ENCODE measurements at places on chromosomes 13 and 19. TPM values are rescaled to one million over a fixed set of nuclear protein-coding genes. Genes with fewer than 3 reads are reported as not detected.

GRCh38 chr19:681029-682019, 5.1 kb downstream of the FSTL3 start:
- peak; percentile 97 for DNase-seq

DNA sequence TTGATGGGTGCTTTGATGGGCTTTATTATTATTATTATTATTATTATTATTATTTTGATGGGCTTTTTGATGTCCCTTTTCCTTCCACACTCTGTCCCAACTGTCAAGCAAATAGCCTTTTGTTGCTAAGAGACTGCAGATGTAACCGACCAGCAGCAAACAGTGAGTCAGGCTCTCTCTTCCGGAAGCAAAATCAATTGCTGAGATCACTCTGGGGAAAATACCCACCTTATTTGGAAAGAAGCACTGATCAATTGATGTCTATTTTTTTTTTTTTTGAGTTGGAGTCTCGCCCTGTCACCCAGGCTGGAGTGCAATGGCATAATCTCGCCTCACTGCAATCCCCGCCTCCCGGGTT, 2.9 kb downstream of the LDLR start:
- no peak for DNase-seq

DNA sequence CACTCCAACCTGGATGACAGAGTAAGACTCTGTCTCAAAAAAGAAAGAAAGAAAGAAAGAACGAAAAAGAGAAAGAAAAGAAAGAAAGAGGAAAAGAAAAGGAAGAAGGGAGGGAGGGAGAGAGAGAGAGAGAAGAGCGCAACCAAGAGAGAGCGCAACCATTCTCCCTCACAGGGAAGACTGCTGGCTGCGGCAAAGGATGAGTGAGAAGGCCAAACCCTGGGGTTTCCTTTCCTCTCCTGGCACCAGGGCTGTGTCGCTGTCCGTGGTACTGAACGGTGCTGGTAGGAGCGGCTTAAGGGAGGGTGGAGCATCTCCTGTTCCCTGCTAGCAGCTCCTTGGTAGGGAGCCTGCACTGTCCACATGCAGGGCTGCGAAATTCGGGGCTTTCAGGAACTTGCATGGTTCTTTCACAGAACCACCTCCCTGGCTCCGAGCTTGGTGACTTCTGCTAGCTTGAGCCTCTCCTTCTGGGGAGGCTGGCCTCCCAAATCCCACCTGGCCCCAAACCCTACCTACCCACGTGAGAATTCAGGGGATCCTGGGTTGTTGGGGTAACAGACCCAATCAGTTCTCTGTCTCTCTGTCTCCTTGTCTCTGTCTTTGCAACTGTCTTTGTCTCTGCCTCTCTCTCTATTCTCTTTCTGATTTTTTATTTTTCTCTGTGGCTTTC, 51.1 kb upstream of the ZNRF4 start:
- DNase-seq, result peak; percentile 89

DNA sequence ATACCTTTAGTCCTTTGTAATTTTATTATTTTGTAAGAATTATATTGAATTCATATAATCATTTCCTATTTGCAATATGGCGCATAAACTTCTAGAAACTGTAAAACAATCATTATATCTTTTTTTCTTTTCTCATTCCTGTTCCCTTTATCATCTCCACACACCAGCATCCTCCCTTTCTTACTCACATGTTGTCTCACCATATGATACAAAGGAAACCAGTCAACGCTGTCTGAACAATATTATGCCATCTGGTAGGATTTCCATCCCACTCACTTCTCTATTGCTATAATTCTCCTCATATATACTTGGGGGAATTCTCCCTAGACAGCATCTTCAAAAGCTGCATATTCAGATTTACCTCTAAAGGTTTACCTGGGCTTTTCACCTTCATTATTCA, 389.8 kb downstream of the NDFIP2 start:
- no peak for DNase-seq

GRCh38 chr19:48796298-48797083, 14.3 kb downstream of the BCAT2 start:
- DNase-seq, result no peak

- DNase-seq, result no peak
Measured at GRCh38 chr13:68030152-68030809, 800.1 kb upstream of the PCDH9 start.

DNA sequence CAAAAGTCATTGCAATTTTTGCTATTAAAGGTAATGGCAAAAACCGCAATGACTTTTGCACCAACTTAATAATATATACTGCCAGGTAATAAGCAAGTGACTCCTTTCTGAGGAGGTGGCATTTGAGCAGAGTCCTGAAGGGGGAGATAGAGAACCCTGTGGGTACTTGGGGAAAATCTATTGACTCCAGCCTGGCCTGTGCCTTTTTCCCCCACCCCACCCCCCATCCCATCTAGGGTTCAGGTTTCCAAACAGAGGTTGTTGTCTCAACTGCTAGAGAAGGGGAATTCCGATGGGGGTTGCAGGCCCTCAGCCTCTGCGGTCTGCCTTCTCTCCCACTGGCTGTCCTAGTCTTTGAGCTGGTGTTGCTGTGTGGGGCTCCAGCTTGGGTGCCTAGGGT, 11.5 kb downstream of the S1PR2 start:
- DNase-seq, result no peak

DNA sequence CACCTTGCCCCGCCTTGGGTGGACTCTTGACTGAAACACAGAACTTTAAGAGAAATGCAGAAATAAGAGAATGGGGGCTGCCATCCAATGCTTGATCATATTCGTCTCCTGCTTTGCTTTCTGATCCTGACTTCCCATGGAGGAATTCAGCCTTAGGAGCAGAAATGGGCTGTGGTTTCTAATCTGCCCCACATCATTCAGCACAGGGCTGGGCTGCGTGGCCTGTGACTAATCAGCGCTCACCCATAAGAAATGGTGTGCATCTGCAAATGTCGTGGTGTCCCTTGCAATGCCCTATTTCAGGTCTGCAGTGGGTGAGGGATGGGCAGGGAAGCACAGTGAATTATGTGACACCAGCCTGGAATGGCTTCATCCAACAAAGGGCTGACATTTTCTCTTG, 60.7 kb upstream of the URI1 start:
- peak; percentile 12 for DNase-seq

DNA sequence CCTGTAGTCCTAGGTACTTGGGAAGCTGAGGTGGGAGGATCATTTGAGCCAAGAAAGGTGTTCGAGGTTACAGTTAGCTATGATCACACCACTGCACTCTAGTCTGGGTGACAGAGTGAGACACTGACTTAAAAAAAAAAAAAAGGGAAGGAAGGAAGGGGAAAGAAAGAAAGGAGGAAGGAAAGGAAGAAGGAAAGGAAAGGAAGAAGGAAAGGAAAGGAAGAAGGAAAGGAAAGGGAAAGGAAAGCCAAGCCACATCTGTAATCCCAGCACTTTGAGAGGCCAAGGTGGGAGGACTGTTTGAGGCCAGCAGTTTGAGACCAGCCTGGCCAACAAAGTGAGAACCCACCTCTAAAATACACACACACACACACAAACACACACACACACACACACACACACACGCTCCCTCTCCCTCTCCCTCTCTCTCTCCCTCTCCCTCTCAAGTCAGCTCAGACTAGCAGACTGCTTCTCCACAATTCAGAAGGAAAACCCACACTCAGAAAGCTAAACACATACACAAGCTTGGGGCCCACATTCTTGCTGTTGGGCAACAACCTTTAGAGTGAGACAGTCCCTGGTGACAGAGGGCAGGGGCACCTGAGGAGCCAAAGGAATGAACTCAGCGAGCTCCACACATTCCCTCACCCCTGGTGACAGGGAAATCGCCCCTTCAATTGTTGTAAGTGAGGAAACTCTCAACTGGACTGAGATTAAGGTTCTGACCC, 2.7 kb downstream of the ZNF709 start:
- no peak for DNase-seq

- DNase-seq, result no peak
Measured at GRCh38 chr19:29285878-29286277, 72.9 kb upstream of the UQCRFS1 start.

- no peak for DNase-seq
Measured at GRCh38 chr19:6707011-6707657, 13.3 kb downstream of the C3 start.

- DNase-seq, result no peak
Measured at GRCh38 chr19:36008336-36008978, at the start of gene SYNE4. SYNE4 (minus strand) TSS chr19:36008813; CDS start chr19:36008681, 132 bp downstream.

DNA sequence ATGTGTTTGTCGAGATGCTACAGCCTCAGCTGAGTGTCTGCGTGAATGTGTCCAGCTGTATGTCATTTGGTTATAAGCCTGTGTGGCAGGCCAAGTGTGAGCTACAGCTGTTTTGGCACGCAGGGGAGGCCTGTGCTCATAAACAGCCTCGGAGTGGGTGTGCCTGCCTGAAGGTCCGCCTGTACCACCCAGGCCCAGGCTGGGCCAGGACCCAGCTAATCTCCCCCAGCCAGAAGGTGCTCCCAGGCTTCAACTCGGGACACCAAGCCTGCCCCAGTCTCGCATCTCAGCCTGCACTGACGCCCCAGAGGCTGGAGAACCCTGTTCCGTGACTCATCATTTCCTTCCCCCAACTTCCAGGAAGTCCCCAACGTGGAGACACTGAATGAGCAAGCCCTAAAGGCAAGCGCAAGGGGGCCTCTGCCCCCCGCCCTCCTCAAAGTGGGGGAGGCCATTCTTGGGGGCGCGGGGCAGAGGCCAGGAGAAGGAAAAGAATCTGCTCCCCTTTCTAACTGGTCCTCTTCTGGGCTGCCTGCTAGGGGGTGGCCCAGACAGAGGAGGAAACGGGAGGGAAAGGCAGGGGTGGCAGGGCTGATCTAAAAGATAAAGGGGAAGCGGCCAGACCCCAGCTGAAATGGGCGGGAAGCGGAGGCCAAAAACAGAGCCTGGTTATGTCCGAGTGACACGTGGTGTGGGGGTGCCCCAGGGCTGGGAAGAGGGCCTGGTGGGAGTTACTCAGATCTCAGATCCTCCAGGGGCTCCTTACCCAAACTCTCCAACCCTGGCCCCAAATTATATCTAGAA, 2.0 kb downstream of the SLC1A5 start:
- peak; percentile 77 for DNase-seq

DNA sequence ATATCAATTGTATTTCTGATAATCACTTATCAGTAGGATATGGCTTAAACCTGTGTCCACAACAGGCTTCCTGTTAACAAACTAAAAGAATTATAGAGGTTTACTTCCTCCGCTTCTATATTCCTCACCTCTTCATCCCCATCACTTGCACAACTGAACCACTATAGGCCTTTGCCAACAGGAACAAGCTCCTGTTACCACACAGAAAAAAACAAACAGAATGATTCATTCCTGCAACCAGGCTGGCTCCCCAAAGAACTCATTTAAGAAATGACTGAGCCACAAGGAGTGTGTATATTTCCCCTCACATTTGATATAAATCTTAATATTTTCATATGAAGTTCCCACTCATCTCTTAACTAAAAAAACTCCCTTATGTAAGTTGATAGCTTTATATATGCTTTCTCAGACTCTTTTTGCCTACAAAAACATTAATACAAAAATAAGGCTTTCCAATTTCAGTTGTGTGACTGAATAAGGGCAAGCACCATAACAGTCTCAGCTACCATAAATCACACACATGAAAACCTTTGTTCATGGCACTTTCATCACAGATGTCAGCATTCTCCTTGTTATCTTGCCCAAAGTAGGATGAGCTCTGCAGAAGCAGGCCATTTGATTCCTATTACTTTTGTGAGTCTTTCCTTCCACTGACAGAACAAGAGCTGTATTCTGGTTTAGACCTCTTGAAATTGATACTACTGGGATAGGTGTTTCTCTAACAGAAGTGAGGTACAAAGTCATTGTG, 366.8 kb downstream of the SLITRK1 start:
- no peak for DNase-seq

- DNase-seq, result no peak
Measured at GRCh38 chr19:28500296-28500695, 712.7 kb downstream of the UQCRFS1 start.

DNA sequence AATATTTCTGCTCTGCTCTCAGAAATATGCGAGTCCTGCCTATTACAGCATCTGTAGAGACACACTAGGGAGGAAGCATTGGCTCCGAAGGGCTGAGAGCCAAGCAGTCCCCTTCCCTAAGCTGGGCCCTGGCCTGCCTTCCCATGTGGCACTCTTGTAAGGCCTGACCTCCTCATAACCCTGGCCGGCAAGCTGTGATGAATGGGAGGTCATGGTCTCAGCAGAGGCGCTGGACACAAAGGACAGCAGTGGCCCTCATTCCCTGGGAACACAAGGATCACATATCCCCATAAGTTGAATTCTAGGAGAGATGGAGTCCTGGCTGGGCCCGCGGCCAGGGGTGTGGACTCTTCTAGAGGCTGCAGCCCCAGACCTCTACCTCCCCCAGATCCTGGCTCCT, 483.3 kb downstream of the ZNF536 start:
- DNase-seq, result peak; percentile 6

DNA sequence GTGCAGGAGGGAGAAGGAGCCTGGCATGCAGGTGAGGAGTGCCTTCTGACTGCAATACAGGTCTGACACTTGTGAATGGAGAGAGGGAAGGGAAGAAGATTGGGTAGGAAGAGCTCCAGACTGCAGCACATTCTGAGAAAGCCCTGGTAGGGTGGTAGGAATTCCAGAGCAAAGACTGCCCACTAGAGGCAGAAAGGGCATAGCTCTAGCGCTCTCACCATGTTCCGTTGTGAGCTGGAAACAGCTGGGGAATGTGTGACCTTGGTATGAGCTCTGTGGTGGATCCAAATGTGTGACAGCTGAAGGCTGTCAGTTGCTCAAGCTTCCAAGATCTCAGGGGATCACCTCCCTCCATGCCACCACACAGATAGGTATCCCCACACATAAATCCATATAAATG, 2.9 kb upstream of the MTUS2 start:
- DNase-seq, result no peak

- DNase-seq, result no peak
Measured at GRCh38 chr13:45479661-45480060, 14.9 kb downstream of the COG3 start.

DNA sequence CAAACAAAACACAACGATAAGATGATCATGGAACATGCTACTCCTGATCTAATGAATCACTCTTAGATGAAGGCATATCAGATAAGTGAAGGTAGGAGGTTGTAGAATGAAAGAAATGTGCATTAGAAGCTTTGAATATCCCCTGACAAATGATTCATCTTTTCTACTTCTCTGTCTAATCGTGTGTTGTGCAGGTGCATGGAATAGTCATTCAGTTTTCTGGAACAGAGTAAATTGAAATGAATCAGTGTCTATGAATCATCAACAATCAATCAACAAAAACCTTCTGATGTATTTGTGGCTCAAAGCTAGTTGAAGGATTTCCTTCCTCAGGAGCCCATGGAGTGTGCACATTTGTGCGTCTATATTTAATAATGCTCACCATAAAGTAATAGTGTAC, 1290.4 kb upstream of the PCDH20 start:
- DNase-seq, result no peak

SIGLEC10 gene
- 3.2 TPM for total RNA-seq

LAIR1 gene
- 44.7 TPM for total RNA-seq

CYP2S1 gene
- 1.1 TPM for total RNA-seq

ELANE gene
- 2.1 TPM for total RNA-seq

GARIN5A gene
- 0.45 TPM for total RNA-seq

TBXA2R gene
- total RNA-seq, result 11.2 TPM

F2RL3 gene
- 2.5 TPM for total RNA-seq

FSD1 gene
- 0.31 TPM for total RNA-seq

KLK1 gene
- 2.1 TPM for total RNA-seq

GRK1 gene
- 0.09 TPM for total RNA-seq

SELENOV gene
- not detected for total RNA-seq

KIR2DL3 gene
- total RNA-seq, result not detected

SSC5D gene
- 13.5 TPM for total RNA-seq

MAST1 gene
- total RNA-seq, result 0.31 TPM
